BE2C (cell line): ENCODE measurements at places on chromosomes 16 and 17.

DNA sequence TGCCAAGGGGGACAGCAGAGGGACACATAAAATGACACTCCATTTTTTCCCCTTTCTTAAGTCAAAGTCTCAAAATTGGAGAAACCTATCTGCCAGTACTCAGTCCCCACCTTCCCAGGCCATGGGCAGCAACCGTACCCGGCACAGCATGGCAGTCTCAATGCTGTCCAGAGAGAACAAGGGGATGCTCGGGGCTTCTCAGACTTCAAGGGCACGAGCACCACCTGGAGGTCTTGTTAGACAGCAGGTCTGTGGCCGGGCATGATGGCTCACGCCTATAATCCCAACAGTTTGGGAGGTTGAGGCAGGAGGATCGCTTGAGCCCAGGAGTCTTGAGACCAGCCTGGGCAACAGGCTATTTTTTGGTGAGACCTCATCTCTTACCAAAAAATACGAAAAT, 3.2 kb downstream of the DNAH17 start:
- peak; percentile 38 for DNase-seq

GRCh38 chr17:78935419-78936323, 10.5 kb upstream of the TIMP2 start:
- DNase-seq, result peak; percentile 93

- no peak for DNase-seq
These were observed 146.7 kb downstream of the KCNJ12 start for GRCh38 chr17:21522755-21523336.

DNA sequence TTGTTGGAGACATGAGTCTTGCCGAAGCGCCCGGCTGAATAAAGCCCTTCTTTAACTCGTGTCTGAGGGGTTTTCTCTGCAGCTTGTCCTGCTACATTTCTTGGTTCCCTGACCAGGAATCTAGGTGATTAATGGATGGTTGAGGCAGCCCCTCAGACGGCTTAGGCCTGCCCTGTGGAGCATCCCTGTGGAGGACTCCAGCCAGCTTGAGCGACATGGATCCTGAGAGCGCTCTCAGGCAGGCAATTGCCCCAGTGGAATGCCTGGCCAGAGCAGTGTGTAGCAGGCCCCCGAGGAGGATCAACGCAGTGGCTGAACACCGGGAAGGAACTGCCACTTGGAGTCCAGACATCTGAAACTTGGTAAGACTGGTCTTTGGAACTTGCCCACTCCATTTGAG, 17.3 kb upstream of the ENDOV start:
- DNase-seq, result no peak
